ENCODE measurements at places on chromosomes 11 and 22.

GRCh38 chr22:48416396-48417224 is 1411.1 kb downstream of the BRD1 start:
- no peak for ATAC-seq

DNA sequence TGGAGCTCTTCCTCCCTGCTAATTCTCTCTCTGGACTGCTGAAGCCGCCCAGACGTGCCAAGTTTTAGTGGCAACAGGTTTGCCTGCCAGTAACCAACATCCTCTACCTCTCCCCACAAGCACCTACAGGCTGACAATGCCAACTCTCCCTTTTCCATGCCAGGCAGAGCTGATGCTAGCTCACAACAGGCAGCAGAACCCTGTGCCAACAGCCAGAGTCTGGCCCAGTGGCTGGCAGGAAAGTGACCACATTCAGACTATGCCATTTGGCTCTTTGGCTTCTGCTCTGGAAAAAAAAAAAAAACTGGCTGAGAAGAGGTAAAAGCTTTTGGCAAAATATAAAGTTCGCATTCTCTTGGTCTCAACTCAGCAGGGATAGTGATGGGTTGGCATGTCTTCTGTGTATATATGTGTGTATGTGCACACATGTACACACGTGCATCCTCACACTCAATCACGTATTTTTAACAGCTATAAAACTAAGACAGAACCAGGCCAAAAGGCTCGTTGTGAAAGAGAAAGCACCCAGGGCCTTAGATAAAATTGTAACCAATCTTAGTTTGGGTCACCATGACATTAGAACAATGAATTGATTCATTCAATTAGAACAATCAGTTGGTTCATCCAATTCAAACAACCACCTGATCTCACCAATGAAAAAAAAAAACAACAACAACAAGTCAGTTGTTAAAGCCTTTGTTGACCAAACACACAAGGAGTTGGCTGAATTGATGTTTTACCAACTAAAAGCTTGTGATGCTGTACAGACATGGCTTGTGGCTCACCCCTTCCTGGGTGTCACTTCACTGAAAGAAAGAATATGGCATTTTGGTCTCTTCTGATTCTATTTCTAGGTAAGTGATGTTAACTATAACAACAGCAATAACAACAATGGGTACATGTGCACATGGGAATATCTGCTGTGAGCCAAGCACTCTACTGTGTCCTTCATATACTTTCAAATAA is 48.6 kb downstream of the TRIM29 start:
- no peak for ATAC-seq

- ATAC-seq: no peak
Measured at GRCh38 chr22:41216984-41217383, 11.9 kb downstream of the L3MBTL2 start.

GRCh38 chr11:132139181-132139580 is 768.8 kb downstream of the NTM start:
- no peak for ATAC-seq

DNA sequence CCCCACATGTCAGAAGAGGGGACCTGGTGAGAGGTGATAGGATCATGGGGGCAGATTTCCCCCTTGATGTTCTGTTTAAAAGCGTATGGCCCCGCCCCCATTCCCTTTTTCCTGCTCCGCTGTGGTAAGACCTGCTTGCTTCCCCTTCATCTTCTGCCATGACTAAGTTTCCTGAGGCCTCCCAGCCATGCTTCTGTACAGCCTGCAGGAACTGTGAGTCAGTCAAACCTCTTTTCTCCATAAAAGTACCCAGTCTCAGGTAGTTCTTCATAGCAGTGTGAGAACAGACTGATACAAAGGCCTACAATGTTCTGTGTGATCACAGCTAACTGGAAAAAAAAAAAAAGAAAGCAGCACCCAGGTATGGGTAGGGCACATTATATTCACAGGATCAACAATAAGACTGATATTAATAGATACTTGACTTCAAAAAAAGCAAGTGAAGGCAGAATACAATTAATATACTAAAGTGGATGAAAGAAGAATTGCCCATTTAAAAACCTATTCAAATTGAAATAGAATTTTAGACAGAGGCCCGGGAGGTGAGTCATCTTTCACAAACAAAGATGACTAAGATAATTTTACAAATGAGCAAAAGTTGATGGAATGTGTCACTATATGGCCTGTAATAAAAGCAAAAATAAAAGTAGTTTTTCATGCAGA is 1.7 kb upstream of the OR52K1 start:
- ATAC-seq: no peak

DNA sequence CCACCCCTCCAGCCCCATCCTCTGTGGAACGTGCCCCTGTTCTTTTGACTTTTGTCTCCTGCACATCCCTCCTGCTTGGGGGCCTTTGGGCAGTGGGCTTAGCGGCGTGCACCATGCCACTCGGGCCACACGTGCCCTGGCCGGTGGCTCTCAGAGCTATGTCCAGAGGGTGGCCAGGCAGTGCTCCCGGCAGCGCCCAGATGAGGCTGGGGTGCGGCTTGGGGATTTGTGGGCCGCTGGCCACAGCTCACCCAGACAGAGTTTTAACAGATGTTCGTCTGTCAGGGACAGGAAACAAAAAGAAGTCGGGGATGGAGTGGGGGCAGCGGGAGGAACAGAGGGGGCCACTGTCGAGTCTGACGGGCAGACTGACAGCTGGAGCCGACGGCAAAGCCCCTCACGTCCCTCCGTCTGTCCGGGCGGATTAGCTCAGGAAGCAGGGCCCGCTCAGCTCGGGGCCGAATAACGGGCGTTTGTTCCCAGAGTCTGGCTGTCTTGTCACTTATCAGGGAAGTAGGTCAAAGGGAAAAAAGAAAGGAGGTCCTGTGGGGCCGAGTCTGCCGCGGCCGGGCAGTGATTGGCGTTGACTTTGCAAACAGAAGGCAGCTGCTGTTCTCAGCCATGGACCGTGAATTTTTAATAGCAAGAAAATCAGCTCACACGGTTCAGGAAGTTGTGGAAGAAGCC is 61.6 kb downstream of the LRP5 start:
- no peak for ATAC-seq

DNA sequence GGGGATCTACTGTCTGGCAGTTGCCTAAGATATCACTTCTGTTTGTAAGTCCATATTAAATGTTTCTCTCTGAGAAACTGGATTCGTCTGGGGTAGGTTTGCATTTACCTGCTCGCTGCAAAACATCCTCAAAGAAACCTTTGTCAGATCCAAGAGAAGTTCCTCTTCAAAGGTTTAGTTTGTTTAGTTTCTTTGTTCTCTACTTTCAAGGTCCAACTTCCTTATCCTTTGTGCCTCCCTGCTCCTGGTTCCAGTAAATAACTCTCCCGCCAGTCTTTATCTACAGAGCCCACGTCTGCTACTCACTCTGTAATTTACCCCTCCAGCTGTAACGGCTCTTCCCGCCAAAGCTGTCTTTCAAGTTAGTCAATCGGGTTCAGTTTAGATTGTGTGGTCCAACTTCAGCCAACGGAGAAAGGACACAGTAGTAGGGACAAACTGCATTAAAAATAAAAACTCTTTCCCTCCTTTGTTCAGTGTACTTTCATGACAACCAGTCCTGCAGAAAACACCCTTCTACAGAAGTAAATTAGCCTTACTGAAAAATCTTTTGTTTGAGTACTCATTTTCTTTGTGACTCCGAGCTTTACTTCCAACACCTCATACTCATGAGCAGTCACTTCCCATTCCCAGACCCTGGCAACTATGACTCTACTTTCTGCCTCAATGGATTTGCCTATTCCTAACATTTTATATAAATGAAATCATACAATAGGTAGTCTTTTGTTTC is 41.0 kb downstream of the TMPRSS5 start:
- ATAC-seq: no peak

- no peak for ATAC-seq
Measured at GRCh38 chr11:69637198-69637940, 3.6 kb upstream of the CCND1 start.

- no peak for ATAC-seq
Measured at GRCh38 chr11:86460461-86461385, 86.0 kb downstream of the CCDC81 start.

GRCh38 chr11:15665368-15665871 is 550.7 kb downstream of the INSC start:
- ATAC-seq: no peak

DNA sequence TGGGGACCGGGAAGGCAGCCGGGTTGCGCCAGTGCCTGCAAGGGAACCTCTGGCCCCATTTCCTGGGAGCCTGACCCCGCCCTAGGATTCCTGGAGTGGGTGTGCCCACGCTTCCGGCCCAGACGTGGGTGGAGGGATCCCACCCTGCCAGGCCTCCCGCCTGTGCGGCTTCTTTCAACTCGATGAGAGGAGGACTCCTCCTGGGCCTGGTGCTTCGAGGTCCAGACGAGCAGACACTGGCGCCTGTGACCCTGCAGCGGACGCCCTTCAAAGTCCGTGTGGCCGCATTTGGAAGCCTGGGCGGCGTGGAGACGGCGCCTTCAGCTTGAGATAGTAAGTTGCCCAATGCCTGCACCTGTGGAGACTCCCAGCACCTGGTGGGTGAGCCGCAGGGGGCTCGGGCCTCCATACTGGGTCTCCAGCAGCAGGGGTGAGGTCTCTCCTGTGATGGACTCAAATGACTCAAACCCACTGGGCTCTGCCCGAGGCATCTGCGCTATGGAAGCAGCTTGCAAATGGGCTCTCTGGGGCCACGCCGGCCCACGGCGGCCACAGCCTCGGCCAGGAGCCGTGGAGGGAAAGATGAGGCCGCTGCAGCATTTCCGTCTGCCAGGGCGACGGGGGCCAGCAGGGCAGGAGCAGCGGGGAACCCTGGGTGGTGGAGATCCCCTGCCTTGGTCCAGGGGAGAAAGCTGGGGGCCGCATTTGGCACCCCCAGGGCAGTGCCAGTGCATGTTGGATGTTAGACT is 64.3 kb upstream of the PPARA start:
- no peak for ATAC-seq

- ATAC-seq: no peak
Measured at GRCh38 chr11:75474240-75474639, 41.2 kb upstream of the KLHL35 start.

GRCh38 chr22:17120281-17120680 is 879 bp downstream of the TMEM121B start:
- ATAC-seq: peak; percentile 62

DNA sequence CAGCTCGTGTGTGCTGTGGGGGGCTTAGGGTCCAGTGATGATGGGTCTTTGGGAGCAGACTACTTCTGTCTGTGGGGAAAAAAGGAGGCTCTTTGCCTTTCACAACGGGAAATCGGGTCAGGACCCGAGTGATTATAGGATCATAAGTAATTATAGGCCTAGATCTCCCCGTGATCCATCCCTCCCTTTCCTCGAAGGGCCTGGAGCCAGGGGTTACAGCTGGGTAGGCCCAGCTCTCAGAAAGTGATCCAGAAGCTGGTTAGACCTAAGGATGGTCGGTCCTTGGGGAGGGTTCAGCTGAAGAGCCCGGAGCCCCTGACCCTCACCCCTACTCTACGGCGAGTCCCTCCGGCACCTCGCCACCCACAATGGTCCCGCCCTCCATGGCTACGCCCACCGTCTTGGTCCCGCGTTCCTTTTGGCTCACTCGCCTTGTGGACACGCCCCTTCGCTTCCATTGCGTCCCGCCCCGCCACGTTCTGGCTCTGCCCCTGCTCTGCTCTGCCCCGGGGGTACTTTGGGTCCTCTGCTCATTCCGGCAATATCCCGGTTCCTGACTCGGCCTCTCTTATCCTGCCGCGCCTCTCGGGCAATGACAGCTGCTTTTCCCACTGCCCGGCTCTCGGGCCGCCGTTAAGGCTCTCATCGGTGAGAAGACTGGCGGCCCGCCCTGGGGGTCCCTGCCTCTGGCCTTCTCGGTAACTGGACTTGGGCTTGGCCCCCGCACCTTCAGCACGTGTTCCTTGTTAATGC is 5.0 kb downstream of the IGSF22 start:
- ATAC-seq: peak; percentile 86

DNA sequence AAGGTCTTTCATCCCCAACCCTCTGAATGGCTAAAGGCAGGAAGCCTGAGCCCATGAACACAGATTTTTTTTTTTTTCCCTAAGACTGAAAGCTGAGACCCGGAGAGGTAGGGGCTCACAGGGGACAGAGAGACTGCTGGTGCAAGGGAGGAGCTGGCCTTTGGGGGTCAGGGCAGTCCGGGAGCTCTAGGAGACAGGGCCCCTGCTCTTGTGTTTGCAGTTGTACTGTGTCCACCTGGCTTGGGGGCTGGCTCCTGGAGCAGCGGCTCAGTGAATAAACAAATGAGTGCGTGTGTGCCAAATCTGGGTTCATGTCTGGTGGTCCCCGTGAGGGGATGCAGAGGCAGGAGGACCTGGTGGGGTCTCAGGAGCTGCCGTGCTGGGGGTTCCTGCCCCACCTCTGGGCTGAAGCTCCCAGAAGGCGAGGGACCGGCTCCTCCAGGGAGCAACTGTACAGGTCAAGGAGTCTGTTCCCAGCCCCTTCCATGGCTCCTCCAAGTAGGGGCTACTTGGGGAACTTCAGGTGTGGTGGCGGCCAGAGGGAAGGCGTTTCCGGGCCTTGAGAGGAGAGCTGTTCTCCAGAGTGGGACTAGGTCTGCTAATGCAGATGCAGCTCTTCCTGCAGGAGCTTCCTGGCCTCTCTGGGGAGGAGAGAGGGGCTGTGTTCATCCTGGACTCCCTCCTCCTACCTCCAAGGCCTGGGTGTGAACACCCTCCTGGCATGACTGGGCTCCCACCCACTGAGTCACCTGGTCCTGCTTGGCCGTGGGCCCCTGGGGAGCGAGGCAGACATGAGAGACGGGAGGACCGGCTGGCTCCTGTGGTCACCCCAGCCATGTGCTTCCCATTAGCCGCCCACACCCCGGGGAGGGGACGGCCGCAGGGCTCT is 57.6 kb downstream of the FBXO7 start:
- ATAC-seq: peak; percentile 4

DNA sequence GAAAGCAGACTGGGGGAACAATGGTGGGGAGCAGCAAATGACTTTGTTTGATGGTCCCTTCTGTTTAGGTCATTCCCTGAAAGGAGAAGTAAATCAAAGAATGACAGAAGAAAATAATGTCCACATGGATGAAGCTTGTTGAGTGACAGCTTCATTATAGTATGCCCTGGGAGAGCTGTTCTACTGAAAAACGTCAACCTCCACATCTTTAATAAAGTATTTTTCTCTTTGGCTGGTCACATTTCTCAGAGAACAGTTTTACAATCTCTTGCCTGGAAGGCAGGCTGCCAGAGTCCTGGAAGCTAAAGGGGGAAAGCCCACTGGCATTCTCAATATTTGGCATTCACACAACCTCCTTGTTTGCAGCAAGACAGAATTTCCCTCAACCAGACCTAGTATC is 287.9 kb downstream of the SWAP70 start:
- ATAC-seq: no peak

DNA sequence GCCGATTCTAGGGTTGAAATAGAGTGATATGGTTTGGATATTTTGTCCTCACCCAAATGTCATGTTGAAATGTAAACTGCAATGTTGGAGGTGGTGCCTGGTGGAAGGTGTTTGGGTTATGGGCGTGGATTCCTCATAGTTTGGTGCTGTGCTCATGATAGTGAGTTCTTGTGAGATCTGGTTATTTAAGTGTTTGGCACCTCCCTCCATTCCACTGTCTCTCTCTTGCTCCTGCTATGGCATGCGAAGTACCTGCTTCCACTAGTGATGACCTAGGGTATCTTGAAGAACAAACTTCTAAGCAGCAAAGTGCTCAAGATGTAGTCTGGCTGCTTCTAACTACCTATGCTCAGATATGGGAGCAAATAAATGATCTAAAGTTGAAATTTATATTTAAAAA is 56.0 kb upstream of the TSPAN18 start:
- no peak for ATAC-seq
